ENCODE measurements at places on chromosomes 16 and 17.

- peak; percentile 57 for DNase-seq
These were observed 10.9 kb upstream of the FAM171A2 start for GRCh38 chr17:44374306-44375195.

- peak; percentile 27 for DNase-seq
These were observed 6.8 kb upstream of the CNOT1 start for GRCh38 chr16:58636466-58636865.

GRCh38 chr16:87723226-87723623 is 42.6 kb downstream of the KLHDC4 start:
- no peak for DNase-seq

GRCh38 chr17:48546924-48547807 is 2.3 kb upstream of the HOXB2 start:
- DNase-seq: peak; percentile 62

DNA sequence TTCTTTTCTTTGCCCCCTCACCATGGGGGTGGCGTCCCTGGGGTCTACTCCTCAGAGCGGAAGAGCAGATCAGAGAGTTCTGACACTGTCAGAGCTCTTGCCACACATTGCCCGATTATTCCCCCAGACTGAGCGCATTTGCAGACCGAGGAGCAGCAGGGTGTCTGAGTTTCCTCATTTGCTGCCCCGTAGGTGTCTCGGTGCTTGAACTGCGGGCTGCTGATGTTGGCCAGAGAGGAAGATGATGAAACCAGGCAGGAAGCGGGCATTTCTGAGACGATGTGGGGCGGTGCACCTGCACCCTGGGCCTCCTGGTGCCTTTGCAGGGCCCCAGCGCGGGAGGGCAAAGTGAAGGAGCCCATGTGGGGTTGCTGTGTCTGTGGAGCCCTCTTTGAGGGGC is 55.2 kb downstream of the ARSG start:
- DNase-seq: no peak

DNA sequence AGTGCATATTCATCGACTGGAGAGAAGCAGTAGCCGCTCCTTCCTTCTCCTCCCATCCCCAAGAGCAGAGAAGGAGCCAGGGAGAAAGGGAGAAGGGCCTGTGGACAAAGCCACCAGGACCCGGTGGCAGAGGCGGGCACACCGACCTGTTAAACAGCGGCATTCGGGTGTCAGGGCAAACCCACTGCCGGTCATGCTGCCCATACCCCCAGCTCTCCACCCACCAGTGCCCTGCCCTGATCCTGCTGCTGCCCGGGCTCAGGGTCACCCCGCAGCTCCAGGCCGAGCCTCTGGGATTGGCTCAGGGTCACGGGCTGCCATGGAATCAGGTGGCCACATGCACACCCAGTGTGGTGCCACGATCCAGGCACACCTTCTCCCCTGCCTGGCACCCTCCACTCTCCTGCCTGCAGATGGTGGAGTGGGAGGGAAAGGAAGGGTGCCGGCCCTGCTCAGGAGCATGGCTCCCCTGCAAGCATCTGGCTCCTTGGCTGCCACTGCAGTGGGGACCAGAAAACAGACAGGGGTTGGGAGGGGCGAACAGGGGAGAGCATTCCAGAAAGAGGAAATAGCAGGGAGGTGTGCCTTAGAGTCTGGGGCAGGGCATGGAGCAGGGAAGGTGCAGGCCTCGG is 18.3 kb upstream of the RASD1 start:
- no peak for DNase-seq

Data from ELF-1 (cell line).